G401 (cell line): ENCODE measurements at places on chromosomes 12 and 14. TPM values are rescaled to one million over a fixed set of nuclear protein-coding genes. Genes with fewer than 3 reads are reported as not detected.

TXNRD1 gene
- total RNA-seq: 581 and 681 TPM in 2 replicates

IL26 gene
- not detected in 2 replicates for total RNA-seq

ANO2 gene
- total RNA-seq: not detected in 2 replicates

P3H3 gene
- total RNA-seq: 56.4 and 70.5 TPM in 2 replicates

SERPINA6 gene
- not detected in 2 replicates for total RNA-seq

TTC6 gene
- not detected in 2 replicates for total RNA-seq

SYCP3 gene
- total RNA-seq: not detected in 2 replicates

TPPP2 gene
- not detected in 2 replicates for total RNA-seq

MYF6 gene
- not detected in 2 replicates for total RNA-seq

NRXN3 gene
- not detected in 2 replicates for total RNA-seq

KRT79 gene
- total RNA-seq: not detected in 2 replicates

ACOT4 gene
- not detected in 2 replicates for total RNA-seq

TMEM132C gene
- not detected in 2 replicates for total RNA-seq

PRKAG1 gene
- total RNA-seq: 63.5 and 71.2 TPM in 2 replicates

CLEC6A gene
- not detected in 2 replicates for total RNA-seq

KRT8 gene
- total RNA-seq: 3,912 and 3,929 TPM in 2 replicates

LHX5 gene
- not detected in 2 replicates for total RNA-seq

LRFN5 gene
- total RNA-seq: not detected in 2 replicates

SMOC1 gene
- total RNA-seq: not detected in 2 replicates

DHH gene
- total RNA-seq: 0.06 TPM in 1 of 2 replicates, not detected in the other

SRRM4 gene
- total RNA-seq: not detected in 2 replicates

SYT10 gene
- total RNA-seq: not detected in 2 replicates

EPYC gene
- not detected in 2 replicates for total RNA-seq

USP44 gene
- total RNA-seq: 0.34 and 4.2 TPM in 2 replicates

PARPBP gene
- total RNA-seq: 27.8 and 51.0 TPM in 2 replicates

CAPZA3 gene
- not detected in 2 replicates for total RNA-seq

CCDC177 gene
- 0.75 TPM in 1 of 2 replicates, not detected in the other for total RNA-seq

GPRC5A gene
- total RNA-seq: 22.8 and 23.8 TPM in 2 replicates

CCDC175 gene
- not detected in 2 replicates for total RNA-seq

CACNA2D4 gene
- total RNA-seq: 4.4 TPM in 1 of 2 replicates, not detected in the other

DIO2 gene
- total RNA-seq: not detected in 2 replicates

LRP1-AS gene
- total RNA-seq: not detected in 2 replicates

GPX2 gene
- total RNA-seq: not detected in 2 replicates

NDUFA12 gene
- 219 and 243 TPM in 2 replicates for total RNA-seq

CD69 gene
- total RNA-seq: not detected in 2 replicates

CLEC2A gene
- total RNA-seq: not detected in 2 replicates

CLEC2D gene
- total RNA-seq: 0.20 and 4.3 TPM in 2 replicates

TAS2R10 gene
- total RNA-seq: 0.37 TPM in 1 of 2 replicates, not detected in the other

VWF gene
- 0.06 and 0.34 TPM in 2 replicates for total RNA-seq
